ENCODE measurements at places on chromosomes 2 and 18.
A peak's percentile ranks its signal among the peaks of the same experiment; 100 is the strongest.

GRCh38 chr18:59665057-59666006 is 31.9 kb downstream of the CCBE1 start:
- no peak for DNase-seq

DNA sequence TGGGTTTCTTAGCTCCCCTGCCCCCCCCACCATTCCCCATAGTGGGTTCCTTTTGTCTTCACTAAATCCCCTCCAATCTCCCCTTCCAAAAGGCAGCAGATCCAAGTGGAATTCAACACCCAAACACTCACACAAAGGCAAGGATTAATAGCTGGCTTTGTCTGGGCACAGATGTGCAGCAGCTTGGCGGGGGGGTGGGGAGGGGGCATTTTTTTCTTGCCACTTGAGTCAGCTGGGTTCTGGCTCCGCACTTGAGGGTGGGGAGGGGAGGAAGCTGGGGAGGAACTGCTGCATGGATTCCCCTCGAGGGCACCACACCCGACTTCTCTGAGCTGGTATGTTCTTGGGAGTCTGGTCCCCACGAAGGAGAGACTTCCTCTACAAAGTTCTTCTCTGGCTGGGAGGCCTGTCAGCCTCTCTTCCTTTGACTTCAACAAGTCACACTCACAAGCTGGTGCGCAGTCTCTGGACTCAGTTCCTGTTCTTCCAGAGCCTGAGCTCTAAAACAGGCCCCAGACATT is 36.0 kb downstream of the SERTAD2 start:
- no peak for DNase-seq

DNA sequence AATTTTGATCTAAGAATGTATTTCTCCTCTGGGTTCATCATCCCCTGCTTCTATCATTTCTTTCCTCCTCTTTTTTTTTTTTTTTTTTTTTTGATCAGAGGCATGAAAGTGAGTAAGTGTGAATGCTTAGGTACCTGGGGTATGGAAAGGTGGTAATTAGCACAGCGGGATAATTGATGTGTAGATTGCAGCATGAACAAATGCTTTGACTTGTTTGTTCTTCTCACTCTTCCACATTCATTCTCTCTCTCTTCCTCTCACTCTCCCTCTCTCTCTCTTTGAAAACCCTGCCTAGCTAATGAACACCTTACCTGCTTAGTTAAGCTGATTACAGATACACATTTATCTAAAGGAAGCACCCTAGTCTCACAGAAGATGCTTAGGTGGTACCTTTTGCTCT is 74.7 kb downstream of the ZEB2 start:
- DNase-seq = no peak

GRCh38 chr18:24364177-24364576 is 33.4 kb downstream of the OSBPL1A start:
- DNase-seq = no peak

GRCh38 chr2:111670776-111671175 is 213.2 kb downstream of the ANAPC1 start:
- DNase-seq = no peak

DNA sequence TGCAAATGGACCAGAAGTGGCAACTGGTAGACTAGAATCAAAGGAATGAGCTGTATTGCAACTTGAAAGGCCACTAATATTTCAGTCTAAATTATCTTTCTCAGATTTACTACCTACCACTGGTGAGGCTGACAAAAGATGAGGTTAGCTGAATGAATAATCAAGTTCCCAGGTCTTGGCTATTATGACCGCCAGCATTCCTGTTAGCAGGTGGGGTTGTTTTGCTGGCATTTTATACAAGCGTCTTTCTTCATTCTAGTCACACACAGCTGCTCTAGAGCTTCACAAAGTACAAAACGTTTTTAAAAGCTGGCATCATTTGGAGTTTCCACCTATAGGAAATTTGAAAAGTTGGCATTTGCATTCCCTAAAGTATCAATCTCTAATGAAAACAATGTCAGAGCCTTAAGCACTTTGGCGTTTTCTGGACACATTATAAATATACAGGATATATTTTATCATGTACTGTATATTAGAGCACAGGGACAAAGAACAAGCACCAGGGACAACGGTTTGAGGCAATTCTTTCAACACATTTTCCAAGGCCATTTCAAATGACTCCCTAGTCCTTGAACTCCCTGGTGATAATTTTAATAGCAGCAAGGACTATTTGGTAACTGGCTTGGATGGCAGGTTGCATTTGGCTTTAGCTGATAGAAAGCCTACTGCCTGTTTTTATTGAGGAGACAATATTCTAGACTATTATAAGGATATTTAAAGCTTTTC is 410.2 kb upstream of the CHST9 start:
- no peak for DNase-seq

GRCh38 chr2:163345795-163346573 is 389.8 kb downstream of the FIGN start:
- DNase-seq = no peak

DNA sequence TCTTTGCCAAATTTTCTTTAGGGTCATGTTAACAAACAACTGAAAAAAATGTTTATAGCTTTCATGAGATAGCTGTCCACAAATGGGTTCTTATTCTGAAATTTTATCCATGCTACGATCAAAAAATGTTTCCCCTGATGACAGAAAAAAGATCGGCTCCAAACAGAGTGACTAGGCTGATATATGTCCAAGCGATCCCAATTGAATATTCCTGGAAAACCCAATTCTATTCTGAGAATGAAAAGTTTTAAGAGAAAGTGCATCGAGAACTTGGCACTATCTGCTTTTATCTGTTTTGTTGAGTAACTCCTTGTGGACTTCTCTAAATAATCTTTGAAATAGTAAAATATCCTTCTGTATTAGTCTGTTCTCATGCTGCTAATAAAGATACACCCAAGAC is 19.1 kb downstream of the KCNE4 start:
- no peak for DNase-seq

DNA sequence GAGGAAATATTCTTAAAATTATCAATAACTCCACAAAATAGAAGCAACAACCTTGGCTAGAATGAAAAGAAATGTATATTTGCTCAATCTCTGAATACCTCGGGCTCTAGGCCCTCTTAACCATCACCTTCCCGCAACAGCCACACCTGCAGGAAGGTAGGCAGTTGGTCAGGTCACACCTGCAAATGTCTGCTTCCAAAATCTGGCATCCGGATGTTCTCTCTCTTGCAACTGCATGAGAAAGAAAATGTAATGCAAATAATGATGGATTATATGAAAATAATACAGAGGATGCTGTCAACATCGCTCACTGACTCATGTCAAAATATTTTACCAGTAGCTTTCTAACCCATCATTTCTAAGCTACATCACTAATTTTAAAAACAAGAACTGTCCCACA is 148.3 kb downstream of the SATB2 start:
- DNase-seq = no peak

DNA sequence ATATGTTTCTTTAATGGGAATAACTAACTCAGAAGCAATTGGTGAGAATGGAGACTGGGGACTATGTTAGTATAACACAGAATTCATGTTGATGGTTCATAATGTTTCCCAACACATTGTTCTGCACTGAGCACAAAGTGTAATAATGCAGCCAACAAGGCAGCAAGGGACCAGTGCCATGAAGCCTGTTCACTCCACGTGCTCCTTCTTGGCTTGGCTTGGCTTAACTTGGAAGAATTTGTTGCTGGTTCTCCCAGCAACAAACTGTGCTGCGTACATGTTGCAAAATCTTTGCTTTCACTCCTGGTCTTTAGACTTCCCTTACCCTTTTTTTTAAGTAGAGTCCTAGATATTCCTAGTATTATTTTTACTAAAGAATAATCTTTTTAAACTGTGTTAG is 129.7 kb downstream of the MAP3K20 start:
- no peak for DNase-seq

- DNase-seq = no peak
These were observed 69.2 kb downstream of the PLB1 start for GRCh38 chr2:28565033-28565432.

DNA sequence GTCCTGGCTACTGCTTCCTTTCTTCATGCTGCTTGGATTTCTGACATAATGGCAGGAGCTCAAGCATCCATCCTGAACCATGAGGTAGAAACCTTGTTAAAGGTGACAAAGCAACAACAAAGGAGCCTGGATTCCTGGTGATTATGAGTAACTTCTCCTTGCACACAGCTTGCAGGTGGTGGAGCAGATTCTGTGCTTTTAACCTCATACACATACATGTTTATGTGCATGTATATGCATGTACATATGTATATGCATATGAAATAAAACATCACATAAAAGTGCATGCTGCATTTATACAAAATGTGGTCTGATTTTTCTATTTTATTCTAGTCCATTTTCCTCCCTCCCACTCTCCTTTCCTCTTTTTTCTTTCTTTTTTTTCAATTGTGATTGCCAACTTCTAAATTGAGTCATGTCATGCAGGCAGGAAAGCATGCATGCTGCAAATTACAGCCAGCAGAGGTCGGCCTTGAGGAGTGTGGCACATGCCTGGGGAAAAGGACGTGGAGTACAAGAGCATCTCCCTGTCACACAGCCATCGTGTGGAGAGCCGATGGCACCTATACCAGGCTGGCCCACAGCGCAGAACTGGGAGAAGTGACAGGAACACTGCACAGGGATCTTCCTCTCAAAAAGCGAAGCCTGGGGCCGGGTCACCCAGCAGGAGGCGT is 17.9 kb downstream of the LCT start:
- DNase-seq = peak; percentile 56

- no peak for DNase-seq
These were observed 110.8 kb downstream of the SETBP1 start for GRCh38 chr18:44791520-44791919.

GRCh38 chr2:134639265-134639664 is 79.5 kb downstream of the TMEM163 start:
- no peak for DNase-seq

DNA sequence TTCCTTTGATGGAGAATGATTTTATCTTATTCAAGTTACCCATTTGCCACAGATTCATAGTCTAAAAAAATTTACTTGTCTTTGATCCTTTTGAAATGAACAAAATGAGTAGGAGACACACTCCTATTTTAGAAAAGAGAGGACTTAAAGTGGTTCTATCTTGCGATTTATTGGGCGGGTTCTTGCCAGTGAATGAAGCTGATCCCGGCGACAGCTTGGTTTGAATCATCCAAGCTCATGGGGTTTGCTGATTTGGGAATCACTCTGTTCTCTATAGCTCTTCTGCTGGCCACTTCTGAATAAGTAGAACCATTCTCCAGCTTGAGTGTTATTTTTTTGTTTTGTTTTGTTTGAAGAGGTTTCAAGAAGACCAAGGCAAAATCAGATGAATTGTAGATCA is 25.5 kb upstream of the PPP1CB start:
- no peak for DNase-seq

GRCh38 chr18:22831441-22831904 is 101.7 kb upstream of the RBBP8 start:
- no peak for DNase-seq

- no peak for DNase-seq
These were observed 31.8 kb downstream of the TBC1D8 start for GRCh38 chr2:101119431-101119830.

GRCh38 chr2:94986392-94986963 is 39.0 kb upstream of the MAL start:
- no peak for DNase-seq

- DNase-seq = no peak
These were observed 20.9 kb downstream of the GREB1L start for GRCh38 chr18:21262979-21263378.

- DNase-seq = no peak
These were observed 22.3 kb upstream of the VPS4B start for GRCh38 chr18:63444580-63444979.

DNA sequence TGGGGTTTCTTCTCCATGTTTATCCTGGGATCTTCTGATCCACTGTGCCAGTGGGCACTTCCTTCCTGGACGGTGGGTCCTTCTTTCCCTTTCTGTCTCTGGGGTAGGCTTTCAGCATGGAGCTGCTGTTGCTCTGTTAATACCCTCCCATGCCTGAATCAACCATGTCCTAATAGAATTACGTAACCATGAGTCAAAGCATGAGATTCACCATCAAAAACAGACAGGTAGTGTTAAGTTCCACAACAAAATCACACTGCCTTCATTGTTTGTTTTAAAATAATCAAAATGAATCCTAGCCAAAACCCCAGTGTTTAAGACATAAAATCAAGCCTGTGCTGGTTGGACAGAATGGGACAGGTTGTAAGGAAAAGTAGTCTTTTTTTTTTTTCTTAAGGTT is 37.5 kb downstream of the GNAL start:
- DNase-seq = no peak

DNA sequence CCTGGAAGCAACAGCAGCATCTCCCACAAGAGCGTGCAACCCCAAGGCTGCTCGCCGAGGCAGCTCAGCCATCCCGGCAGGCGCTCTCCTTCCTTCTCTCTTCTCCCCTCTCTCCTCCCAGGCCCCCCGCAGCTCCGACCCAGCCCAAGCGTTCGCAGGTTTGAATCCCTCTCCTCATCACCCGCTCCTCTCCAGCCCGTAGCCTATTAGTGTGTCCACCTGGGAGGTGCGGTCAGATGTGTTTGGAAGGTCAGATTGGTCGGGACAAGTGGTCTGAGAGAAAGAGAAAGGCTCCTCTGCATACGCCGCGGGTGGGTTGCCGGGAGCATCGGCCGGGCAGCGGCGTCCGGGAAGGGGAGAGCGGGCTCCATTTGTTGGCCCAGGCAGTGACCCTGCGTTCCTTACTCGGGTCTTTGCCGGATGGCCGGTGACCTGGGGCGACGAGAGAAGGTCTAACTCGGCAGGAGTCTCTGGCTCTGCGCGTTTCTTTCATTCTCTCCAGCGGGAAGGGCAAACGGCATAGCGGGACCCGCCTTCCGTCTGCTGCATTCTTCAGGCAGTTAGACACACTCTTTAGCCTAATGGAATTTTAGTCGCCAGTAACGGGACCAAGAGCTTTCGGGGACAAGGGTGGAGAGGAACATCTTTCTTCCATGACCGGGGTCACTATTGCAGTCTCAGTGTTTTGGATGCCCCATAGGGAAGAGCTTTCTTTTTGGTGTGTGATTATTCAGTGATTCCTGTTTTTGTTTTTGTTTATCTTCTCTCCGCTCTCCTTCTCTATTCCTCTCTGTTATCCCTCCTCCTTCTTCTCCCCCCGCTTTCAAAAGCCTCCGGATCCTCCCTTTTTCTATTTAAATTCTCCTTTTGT is 1.1 kb upstream of the TMEFF2 start:
- no peak for DNase-seq

- no peak for DNase-seq
These were observed 268.0 kb downstream of the GPD2 start for GRCh38 chr2:156704132-156704531.

DNA sequence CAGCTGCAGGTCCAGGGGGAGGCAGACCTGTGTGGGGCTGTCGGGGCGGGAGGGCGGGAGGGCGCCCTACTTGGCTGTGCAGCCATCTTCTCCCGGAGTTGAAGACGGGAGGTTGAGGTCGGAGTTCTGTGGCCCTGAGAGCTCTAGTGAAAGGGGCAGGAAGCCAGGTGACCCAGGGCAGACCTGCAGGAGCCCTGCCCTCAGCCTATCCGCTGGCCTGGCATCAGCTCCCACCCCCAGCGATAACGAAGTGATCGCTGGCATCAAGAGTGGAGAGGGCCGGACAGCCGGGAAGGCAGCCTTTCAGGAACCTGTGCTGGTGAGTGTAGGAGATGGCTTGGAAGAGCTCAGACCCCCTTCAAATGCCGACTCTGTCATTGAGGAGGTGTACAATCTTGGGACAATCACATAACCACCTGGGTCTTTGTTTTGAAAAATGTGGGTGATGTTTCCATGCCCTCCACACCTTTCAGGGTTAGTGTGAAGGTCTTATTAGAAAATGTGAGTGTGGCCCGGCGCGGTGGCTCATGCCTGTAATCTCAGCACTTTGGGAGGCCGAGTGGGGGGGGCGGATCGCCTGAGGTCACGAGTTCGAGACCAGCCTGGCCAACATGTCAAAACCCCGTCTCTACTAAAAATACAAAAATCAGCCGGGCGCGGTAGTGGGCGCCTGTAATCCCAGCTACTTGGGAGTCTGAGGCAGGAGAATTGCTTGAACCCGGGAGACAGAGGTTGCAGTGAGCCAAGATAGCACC is 1.3 kb downstream of the ARHGEF4 start:
- no peak for DNase-seq

All from activated T-cell treated with anti-CD3 and anti-CD28 coated beads for 48 hours (primary cell).